Glomerular endothelial cell (primary cell): ENCODE measurements at places on chromosomes 1 and 21. TPM values are rescaled to one million over a fixed set of nuclear protein-coding genes. Genes with fewer than 3 reads are reported as not detected.

FASLG gene
- not detected in 2 replicates for total RNA-seq

LCE1E gene
- not detected in 2 replicates for total RNA-seq

CD55 gene
- 121 and 147 TPM in 2 replicates for total RNA-seq

IL10RB gene
- total RNA-seq: 48.8 and 49.8 TPM in 2 replicates

TMEM61 gene
- total RNA-seq: not detected in 2 replicates

GRCh38 chr1:244941121-244941520, 76.8 kb upstream of the HNRNPU start:
- no peak for DNase-seq

DNA sequence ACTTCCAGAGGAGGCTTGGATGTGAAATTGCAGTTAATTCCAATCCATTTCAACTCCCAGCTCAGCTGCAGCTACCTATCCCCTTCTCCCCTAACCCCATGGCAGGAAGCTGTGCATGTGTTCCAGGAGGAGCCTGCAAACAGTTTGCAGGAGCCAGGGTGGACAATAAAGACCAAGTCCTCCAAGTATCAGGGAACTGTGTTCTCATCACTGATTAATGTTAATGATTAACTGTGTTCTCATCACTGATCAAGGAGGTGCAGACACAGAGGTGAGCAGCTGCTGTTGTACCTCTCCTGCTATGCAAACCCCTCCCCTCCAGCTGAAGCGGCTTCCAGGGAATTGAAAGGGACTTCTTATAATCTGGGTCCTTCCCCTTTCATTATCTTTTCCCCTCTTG, 19.2 kb downstream of the CLDN19 start:
- no peak for DNase-seq
